ENCODE measurements at places on chromosomes 12 and 14.

DNA sequence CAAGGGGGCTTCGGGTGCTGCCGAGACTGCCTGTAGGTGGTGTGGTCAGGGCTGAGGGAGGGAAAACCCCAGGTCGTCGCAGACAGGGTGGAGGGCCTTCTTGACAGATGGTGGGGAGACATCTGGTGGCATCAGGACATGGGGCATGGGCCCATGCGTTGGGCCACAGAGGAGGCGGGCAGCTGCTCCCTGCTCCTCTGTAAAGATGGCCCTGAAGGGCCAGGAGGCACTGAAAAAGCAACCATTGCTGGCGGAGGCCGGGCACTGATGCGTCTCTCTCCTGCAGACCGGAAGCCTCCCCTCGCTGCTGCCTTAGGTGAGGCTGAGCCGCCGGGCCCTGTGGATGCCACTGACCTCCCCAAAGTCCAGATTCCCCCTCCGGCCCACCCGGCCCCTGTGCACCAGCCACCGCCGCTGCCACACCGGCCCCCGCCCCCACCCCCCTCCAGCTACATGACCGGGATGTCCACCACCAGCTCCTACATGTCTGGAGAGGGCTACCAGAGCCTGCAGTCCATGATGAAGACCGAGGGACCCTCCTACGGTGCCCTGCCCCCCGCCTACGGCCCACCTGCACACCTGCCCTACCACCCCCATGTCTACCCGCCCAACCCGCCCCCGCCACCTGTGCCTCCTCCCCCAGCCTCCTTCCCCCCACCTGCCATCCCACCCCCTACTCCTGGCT, 28.8 kb downstream of the CCNK start:
- no peak for DNase-seq

DNA sequence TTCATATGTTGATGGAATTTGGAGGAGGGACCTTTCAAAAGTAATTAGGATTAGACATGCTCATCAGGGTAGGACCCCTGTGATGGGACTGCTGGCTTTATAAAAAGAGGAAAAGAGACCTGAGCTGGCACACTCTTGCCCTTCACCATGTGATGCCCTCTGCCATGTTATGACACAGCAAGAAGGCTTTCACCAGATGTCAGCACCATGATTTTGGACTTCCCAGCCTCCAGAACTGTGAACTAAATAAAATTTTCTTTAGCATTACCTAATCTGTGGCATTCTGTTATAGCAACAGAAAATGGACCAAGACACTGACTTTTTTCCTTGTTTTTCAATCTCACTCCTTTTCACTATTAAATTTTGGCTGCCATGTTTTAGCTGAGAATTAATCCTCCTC, 105.0 kb upstream of the TMPO start:
- DNase-seq = no peak

GRCh38 chr14:58915646-58916045, 272.8 kb upstream of the DAAM1 start:
- DNase-seq = no peak

GRCh38 chr12:31773867-31774266, 45.0 kb upstream of the AMN1 start:
- DNase-seq = no peak

DNA sequence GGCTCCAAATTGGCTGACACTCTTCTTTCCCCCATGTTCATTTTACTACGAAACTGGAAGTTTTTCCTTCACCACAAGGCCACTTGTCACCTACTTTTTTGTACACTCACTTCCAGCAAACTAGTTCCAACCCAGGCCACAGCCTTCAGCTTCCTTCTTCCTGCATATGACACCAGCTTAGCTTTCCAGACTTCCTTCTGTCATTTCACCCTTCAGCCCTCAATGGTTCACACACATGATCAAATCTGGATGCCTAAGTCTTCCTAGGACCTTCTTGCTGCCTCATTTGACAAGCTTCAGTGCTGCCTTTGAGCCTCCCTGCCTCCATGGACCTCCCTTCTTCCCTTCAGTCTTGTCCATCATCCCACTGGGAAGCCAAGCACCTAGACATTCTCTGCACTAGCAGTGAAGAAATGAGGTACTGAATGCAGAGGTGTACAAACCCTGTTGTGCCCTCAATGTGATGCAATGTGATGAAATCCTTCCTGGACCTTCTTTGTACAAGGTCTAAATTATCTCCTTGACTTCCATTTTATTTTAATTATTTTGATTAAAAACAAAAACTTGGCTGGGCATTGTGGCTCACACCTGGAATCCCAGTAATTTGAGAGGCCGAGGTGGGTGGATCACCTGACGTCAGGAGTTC, 4.3 kb upstream of the REC8 start:
- no peak for DNase-seq

- DNase-seq = no peak
Observed at GRCh38 chr12:124573839-124574786, 6.7 kb upstream of the NCOR2 start.

DNA sequence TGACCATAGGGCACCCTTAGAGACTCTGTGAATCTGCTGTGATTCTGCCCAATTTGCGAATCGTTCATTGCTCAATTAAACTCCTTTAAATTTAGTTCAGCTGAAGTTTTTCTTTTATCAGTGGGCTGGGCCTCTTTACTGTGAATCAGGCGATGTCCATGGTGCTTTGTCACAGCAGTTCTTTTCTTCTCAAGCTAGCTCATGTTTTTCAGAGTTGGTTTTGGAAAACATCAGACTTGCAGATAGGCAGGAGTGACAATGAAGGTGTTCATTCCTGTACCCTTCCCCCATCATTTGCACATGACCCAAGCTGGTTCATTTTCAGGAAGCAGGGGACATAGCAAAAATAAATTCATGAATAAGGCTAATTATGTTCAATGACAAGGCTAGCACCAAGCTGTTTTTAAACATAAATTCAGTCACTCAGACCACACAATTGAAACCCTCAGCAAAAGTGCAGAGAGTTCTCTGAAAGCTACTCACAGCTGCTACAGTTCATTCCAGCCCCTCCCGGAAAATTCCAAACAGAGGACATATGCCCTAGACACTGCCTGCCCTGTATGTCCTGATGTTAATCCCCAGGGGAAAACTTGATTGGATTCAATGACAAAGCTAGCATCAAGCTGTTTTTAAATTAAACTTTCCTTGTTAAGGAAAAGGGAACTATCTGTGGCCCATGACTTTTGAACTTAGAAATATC, 383.3 kb downstream of the C12orf75 start:
- no peak for DNase-seq

DNA sequence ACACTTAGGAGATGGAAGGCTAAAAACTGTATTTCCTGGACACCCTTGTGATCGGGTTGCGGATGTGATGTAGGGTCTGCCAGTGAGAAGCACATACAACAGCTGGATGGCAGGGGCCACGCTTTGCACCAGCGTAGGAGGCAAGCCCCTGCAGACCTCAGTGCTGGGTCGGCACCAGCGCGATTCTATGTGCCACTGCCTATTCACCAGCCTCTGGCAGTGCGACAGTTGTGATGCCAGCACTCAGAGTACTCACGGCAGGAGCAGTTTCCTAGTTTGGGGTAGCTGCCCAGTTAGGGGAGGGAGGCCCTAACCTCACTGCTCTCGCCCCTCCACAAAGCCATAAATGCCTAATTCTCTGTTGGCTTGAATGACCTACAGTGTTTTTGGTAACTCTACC, 31.6 kb downstream of the SPTLC2 start:
- DNase-seq = no peak

DNA sequence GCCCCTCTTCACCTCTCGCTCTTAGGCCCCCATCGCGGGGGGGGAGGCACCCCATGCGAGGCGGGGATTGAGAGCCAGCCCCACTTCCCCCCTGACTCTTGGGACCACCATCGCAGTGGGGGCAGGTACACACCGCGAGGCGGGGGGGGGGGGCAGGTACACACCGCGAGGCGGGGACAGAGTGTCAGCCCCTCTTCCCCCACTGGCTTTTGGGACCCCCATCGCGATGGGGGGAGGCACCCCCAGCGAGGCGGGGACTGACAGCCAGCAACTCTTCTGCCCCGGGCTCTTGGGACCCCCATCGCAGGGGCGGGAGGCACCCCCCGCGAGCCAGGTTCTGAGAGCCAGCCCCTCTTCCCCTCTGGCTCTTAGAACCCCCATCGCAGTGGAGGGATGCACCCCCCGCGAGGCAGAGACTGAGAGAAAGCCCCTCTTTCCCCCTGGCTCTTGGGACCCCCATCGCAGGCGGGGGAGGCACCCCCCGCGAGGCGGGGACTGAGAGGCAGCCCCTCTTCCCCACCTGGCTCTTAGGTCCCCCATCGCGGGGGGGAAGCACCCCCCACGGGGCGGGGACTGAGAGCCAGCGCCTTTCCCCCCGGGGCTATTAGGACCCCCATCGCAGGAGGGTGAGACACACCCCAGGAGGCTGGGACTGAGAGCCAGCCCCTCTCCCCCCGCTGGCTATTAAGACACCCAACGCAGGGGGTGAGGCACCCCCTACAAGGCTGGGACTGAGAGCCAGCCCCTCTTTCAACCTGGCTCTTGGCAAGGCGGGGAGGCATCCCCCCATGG, 196.5 kb upstream of the PZP start:
- no peak for DNase-seq

GRCh38 chr14:28681681-28682080, 84.9 kb upstream of the FOXG1 start:
- DNase-seq = no peak

DNA sequence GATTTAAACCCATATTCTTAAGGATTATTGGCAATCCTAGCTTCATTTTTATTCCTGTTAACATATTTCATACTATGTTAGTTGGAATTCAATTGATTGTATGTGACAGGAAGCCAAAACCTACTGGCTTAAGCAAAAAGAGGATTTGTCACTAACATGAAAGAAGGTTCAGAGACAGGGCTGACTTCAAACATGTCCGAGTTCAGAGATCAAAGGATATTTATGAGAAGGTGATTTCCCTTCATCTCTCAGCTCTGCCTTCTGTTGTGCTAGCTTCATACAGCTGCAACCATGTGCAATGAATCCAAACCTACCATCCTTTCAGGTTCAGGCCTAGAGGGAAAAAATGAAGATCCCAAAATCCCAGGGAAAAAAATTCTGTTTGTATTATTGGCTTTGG, 349.7 kb downstream of the ATP23 start:
- DNase-seq = no peak

GRCh38 chr12:66011731-66012130, 118.8 kb downstream of the LLPH start:
- DNase-seq = no peak

DNA sequence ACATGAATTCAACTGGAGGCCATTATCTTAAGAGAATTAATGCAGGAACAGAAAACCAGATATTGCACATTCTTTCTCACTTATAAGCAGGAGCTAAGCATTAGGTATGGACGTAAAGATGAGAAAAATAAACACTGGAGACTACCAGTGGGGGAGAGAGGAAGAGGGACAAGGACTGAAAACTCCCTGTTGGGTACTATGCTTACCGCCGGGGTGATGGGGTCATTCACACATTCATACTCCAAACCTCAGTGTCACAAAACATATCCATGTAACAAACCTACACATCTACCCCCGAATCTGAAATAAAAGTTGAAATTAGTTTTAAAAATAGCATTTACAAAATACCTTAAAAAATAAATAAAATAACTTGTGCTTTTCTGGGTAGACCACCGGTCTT, 80.8 kb upstream of the RAP1B start:
- DNase-seq = no peak

GRCh38 chr14:95255487-95255886, 64.2 kb downstream of the CLMN start:
- peak; percentile 31 for DNase-seq

- DNase-seq = no peak
Observed at GRCh38 chr12:2053691-2054090, 904 bp downstream of the CACNA1C start.

DNA sequence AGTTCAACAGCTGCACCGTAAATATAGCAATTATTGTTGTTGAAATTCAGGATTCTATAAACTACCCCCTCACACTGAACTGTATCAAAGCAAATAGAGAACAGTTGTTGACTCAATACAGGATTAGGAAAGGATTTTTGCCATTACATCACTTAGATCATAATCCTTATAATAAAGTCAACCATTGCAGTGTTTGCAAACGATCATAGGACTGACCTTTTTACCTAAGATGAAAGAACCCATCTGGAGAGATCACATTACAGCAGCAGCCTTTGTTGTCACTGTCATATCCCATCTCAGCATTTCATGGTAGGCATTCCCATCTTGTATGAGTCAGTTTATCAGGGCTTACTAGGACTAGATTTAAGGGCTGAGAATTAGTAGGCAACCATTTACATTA, 96.1 kb downstream of the IPO8 start:
- peak; percentile 89 for DNase-seq

GRCh38 chr12:103841690-103842584, 903 bp upstream of the NT5DC3 start:
- DNase-seq = peak; percentile 71

GRCh38 chr14:78576437-78577166, 406.4 kb downstream of the NRXN3 start:
- DNase-seq = no peak

GRCh38 chr12:64057706-64058105, 164.4 kb downstream of the KICS2 start:
- DNase-seq = no peak

- DNase-seq = no peak
Observed at GRCh38 chr14:23299986-23300686, 2.5 kb downstream of the PPP1R3E start.

DNA sequence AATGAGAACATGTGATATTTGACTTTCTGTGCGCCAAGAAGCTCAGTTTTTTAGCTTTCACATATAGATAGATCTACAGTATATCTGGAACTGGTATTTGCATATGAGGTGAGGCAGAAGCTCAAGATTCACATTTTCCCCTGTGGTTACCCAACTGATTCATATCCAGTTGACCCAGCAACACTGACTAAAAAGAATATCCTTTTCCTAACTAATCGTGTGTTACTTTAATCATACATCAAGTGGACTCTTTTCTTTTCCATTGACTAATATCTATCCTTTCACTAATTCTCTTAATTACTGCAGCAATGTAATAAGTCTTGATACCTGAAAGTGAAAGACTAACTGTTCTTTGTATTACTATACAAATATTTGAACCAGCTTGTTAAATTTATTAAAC, 236.1 kb downstream of the AEBP2 start:
- no peak for DNase-seq

DNA sequence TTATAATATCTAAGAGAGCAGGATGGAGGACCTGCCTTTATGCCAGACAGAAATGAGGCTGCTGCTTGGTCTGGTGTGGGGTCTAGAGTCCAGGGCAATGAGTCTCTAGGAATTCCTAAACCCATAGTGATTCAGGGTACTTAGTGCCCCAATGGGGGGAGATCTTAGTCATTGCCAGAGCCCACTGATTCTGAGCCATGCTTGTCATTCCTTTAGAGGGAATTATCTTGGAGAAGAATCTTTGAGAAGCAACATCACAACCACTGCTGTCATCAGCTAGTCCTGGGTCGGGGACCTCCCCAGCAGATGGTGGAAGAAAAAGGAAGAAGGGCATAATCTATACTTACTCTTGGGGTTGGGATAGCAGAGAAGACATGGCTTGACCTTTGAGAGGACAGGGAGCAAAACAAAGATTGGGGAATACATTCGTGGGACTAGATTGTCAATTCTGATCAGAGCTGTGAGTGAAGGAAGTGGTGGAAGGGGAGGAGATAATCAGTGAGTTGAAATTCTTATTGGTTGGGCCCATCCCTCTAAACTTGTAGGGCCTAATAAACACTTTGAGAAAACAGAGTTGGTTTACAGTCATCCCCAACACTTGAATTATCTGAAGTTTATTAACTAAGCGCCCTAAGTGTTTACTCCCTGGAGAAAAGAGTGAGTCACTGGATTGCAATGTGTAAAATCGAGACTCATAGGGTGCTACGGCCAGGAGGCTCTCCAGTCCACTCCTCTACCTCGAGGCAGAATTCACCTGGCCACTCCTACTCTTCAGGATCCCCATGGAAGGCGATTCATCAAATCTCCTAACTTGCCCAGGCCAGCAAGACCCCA, 3.0 kb upstream of the KRT3 start:
- no peak for DNase-seq

- DNase-seq = no peak
Observed at GRCh38 chr14:86357119-86357518, 827.2 kb downstream of the FLRT2 start.

Measured in NCI-H748 treated with DMSO at 0.1 percent for 48 hours (cell line).